ENCODE measurements at places on chromosomes 11 and 22. TPM values are rescaled to one million over a fixed set of nuclear protein-coding genes. Genes with fewer than 3 reads are reported as not detected.

DNA sequence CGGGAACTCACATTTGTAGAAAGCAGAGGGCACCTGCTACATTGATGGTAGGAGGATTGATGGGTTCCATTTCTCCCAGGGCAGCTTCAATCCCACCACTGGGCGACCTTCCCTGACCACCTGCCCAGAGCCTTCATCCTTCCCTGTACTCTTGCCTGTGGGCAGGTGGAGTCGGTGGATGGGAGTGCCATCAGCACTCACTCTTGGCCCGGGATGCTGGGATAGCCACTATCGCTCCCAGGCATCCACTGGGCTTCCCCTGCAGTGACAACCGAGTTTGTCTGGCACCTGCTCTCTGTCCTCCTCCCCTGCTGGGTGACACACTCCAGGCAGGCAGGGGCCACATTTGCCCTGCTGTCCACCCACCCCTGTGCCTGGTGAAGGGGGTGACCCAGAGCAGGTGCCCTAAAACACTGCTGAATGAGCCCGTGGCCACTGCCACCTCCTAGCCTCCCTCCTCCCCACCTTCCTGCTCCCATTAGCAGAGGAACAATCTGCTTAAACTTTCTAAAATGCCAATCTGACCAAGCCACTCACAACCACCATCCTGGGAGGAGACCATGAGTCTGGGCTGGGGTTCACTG is 604.7 kb downstream of the TBC1D22A start:
- DNase-seq = no peak

DNA sequence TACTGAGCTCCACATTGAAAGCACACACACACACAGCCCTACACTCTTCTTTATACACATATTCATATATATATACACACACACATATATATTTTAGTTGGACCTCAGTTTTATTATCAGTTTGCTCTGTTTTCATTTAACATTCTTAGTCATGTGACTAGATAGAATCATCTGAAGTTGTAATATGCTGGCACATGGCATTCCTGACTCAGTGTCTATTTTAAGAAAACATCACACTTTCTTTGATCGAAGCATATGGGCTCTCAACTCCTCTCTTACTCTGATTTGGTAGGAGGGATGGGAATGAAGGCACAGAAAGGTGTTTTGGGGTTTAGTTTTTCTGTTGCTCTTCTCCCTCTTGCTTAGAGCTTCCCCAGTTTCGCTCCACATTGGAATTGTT is 24.8 kb downstream of the AMOTL1 start:
- DNase-seq = no peak

DNA sequence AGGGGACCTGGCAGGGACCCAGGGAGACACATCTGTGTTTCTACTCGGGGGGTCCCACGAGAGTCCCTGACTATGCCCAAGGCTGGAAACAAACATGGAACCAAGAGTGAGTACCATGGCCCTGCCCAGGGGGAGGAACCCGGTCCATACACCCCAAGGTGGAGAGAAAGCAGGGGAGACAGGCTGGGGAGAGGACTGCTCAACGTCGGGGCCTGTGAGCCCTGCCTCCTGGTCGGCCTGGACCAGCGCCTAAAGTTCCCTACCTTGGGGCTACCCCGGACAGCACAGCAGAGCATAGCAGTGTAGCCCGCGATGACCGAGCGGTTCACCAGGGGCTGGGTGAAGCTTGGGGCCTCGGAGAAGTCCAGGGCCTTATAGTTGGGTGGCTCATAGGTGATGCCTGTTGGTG is 20.2 kb downstream of the MYBPC3 start:
- DNase-seq = no peak

SPI1 gene
- 3.4 TPM for polyA plus RNA-seq

DNA sequence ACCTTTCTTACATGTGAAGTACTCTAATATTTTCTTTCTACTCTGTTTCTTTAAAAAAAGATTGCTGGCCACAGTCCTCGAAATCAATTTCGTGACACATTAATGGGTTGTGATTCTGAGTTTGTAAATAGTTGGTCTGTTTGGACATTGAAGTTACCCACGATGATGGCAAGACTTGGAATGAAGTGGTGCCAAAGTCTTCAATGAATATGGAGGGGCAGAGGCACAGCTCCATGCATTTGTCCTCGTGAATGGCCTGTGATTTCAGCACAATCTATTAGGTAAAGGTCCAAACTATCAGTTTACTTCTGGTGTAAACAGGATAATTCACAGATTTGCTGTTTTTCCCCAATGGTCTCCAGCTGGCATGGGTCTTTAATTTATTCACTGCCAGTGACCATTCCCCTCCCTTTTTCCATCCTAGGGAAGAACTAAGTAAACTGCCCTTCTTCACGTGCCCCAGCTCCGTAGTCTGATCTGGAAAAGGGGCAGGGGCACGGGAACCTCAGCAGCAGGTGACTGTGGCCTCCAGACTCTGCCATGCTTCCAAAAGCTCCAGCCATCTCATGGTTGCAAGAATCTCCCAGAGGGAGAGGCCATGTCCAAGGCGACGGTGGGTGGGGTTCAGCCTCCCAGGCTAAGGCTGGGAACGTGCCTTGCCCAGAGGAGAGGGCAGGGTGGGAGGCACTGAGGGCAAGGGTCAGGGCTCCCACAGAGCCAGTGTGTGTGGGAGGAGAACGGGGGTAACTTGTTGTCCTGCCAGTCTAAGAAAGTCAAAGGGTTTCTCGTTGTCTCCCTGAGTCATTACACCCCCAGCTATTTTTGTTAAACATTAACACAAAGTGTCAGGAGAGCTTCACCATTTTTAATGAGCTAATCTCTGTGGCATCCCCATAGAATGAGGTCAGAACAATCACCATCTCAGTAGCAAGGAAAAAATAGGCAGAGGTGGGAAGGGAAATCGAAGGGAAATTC is 16.9 kb upstream of the PEX26 start:
- no peak for DNase-seq

DNA sequence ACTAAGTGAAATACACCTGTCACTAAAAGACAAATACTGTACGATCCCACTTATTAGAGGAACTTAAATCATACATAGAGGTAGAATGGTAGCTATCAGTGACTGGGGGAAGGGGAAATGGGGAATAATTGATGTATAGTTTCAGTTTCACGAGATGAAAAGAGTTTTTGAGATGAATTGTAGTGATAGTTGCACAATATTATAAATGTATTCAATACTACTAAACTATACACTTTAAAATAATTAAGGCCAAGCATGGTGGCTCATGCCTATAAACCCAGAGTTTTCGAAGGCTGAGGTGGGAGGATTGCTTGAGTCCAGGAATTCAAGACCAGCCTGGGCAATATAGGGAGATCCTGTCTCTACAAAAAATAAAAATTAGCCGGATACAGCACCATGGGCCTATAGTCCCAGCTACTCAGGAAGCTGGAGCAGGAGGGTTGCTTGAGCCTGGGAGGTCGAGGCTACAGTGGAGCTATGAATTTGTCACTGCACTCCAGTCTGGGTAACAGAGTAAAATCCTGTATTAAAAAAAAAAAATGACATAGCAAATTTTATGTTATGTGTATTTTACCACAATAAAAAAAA is 40.4 kb downstream of the SERPIND1 start:
- DNase-seq = no peak

DNA sequence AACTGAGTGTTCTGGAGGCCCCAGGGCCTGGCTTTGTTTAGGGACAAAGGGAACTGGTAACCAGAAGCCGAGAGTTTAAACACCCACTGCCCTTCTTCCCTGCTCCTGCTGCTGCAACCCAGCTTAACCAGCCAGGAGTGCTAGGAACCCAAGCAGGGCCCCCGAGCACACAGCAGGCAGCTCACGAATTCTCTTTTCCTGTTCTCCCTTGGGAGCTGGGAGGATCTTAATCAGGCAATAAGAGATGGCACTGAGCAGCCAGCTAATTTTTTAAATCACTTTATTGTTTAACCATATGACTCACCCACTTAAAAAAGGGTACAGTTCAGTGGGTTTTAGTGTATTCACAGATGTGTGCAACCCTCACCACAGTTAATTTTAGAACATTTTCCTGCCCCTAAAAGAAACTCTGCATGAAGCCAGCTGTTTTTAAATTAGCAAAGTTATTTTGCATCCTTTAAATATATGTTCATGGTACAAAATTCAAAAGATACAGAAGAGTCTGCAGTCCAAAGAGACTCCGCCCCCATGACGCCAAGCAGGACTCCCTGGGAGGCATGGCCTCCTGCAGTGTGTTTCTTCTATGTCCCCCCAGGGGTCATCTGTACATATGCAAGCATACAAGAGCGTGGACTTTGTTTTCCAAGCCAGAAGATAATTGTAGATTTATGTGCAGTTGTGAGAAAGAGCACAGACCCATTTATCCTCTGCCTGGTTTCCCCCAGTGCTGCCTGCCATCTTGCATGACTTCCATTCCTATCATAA is 18.9 kb upstream of the PPP6R3 start:
- DNase-seq = no peak

DNA sequence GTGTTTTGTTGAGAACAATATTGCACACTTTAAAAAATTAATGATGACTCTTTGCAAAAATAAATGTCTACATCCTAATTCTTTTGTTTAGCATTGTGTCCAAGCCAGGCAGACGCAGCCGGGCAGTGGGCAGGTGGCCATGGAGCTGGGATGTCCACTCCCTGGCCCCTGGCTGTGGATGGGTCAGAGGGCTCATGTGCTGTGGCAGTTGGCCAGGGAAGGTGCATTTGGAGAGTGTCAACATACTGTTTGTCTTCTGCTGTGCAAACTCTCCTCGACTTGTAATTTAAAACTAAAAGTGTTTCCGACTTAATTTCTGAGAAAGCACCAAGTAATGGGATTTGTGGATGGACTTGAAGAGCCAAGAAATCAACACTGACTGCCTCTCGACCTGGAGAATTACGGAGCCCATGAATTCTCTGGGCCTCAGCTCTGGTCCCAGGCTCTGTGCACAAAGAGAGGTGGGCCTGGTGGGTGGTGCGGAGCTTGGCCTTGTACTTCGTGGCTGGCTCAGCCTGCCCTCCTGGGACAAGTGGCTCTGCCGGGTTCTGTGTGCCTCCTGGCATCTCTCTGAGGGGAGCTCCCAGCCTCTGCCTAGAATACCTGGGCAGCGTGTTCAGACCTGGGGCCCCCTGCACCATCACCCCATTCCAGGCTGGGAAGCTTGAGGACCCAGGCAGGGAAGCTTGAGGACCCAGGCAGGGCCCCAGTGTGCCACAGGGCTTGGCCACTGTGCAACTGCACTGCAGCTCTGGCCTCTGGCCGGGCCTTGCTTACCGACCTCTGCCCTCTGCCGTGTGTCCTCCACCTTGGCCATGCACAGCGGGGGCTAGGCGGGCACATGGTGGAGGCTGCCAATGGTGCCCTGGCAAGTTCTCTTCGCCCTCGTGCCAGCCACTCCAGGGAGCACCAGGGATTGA is 46.4 kb downstream of the RTN4R start:
- no peak for DNase-seq

Measured in right renal pelvis (tissue), 4 donors.